ENCODE measurements at places on chromosomes 3 and 15. TPM values are rescaled to one million over a fixed set of nuclear protein-coding genes. Genes with fewer than 3 reads are reported as not detected.
A peak's percentile ranks its signal among the peaks of the same experiment; 100 is the strongest.

Gene ZDHHC19
- total RNA-seq, result not detected

DNA sequence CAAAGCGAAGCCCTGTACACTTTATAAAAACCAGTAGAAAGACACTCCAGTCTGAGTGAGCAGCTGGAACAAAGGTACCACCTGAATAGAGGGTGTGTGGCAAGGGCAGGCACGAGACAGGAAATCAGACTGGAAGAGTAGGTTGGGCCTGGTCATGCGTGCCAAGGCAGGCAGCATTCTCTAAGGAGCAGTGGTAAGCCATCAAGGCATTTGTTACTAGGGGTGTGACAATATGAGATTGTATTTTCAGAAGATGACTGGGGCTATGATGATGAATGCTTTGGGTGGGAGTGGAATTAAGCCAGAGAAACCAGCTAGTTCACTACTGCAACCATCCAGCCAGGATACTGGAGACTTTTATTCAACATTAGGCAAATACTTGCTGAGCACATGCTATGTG lies 5.0 kb downstream of the JMJD7 start:
- DNase-seq, result peak; percentile 66

- no peak for DNase-seq
Observed at GRCh38 chr15:57432141-57432741, 55.9 kb downstream of the CGNL1 start.

DNA sequence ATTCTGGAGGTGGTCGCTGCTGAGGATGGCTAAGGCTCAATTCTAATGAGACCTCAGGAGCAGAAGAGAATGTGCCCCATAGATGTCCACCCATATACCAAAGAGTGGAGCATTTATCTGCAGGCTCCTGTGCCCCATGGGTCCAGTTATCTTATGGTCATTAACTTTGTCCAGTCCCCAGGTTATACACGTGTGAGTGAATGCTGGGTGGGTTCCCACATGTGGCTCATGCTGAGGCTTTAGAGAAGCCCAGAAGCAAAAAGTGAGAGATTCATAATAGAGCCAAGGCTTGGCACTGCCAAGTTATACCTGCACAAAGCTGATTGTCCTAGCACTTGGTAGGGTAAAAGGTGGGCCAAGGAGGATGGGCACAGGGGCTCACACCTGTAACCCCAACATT lies 30.0 kb upstream of the MINAR1 start:
- no peak for DNase-seq

DNA sequence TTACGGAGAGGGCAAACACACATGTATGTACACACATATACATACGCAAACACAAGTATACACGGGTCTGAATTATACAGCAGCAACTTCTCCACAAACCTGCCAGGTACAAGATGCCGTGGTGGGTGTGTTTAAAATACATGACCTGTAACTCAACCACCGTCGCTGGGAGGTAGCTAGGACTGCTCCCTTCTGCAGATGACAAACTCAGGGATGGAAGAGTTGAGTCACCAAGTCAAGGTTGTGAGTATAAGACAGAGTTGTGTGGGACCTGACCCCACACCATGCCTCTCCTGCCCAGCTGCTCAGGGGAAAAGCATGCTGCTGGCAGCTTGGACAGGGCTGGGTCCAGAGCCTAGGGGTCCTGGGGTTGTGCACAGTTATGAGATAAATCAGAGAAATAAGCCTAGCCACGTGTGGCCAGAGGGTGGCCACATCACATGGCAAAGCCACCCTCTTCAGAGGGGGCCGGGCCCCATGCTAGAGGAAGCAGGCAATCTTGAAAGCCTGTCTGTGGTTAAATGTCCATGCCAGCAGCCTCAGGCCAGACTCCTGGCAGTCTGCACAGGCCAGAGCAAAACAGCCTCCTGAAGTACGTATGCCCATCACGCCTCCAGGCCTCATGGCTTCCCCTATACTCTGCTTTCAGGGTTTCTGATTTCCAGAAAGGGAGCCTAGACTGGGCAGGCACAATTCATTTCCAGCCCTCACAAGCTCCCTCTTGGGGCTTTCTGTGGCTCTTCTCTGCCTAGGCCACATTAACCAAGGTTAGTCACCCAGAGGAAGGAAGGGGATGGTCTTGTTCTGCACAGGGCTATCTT lies 107.7 kb upstream of the RPL32 start:
- DNase-seq, result no peak

Data from Calu3 (cell line).